ENCODE measurements at places on chromosomes 2 and 18.

DNA sequence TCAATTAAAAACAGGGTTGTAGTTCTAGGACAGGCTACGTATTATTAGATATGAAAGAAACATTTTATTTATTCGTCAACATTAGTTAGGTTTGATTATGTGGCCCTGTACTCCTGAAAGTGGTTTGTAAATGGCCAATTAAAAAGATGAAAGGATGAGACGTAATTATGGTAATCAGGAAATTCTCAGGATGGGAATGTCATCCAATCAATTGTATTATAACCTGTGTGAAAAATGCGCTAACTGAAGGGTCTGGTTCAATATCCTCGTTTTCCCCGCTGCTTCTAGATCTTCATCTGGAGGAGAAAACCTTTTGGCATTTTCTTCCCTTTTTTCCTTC lies 5.6 kb upstream of the C18orf32 start:
- no peak for DNase-seq

DNA sequence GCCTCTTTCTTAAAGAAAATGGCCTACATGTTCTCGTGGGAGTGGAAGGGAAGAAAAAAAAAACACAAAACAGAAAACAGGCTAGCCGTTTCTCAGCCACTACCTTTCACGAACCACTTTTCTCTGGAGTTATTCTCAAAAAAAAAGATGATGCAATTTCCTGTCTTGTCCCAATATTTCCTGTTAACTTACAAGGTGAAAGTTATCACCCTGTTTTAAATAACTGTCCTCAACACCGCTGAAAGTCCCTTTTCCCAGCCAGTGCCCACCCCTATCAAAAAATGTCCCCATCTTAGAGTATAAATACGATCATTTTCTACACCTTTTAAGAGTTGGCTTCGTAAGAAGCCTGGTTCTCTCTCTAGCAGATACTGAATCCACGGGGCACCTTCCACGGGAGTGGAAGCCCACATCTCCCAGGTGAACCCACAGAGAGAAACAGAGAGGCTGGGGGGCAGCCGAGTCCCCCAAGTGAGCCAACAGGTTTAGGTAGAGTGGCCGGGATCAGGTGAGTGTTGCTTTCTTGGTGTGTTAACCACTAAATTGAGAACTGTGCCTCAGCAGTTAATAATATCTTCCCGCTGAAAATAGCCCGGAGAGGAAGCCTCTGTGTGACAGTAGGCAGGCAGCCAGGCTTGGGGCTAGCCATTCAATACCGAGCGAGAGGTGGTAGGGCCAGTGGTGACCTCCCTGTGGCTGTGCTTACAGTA lies 15.9 kb downstream of the SMAD7 start:
- peak; percentile 47 for DNase-seq

- DNase-seq = no peak
Measured at GRCh38 chr18:55462652-55463051, 125.3 kb downstream of the TCF4 start.

DNA sequence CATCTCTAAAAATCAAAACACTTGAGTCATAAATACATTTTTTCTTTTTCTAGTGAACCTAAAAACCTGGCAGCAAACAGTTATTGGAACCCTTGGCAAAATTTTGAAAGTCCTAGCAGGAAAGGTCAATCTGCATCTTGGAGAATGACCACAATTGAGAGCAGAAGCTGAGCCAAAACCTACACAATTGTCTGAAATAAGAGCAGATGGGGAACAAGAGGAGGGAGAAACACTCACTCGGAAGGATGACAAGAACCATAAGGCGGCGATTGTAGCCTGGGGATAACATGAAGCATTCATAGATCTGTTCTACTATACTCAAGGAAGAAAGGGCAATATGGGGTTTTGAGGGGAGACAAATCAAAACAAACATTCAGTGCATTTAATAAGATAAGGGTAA lies 117.0 kb downstream of the CHN1 start:
- no peak for DNase-seq

- DNase-seq = no peak
Measured at GRCh38 chr2:84701880-84702279, 179.0 kb downstream of the TRABD2A start.

- no peak for DNase-seq
Measured at GRCh38 chr2:198657512-198658121, 800.1 kb downstream of the SATB2 start.

All from activated CD4-positive, alpha-beta T cell treated with anti-CD3 and anti-CD28 coated beads, Interleukin-2, amount 50 U/mL, for 16 hours (primary cell).